ENCODE measurements at places on chromosomes 4 and X. TPM values are rescaled to one million over a fixed set of nuclear protein-coding genes. Genes with fewer than 3 reads are reported as not detected.

Gene MYOZ2
- 21.2 TPM for total RNA-seq

Gene NUDT11
- total RNA-seq = 7.3 TPM

Gene SLC38A5
- total RNA-seq = 5.9 TPM

Gene CT45A1
- not detected for total RNA-seq

- DNase-seq = no peak
Observed at GRCh38 chrX:11364835-11365234, 71.6 kb downstream of the AMELX start.

- no peak for DNase-seq
Observed at GRCh38 chr4:82017680-82018079, 356.1 kb downstream of the HNRNPD start.

All from skin of body (tissue), 3 donors.